ENCODE measurements at places on chromosomes 4 and X.

GRCh38 chr4:164731827-164732474 is 22.0 kb upstream of the SMIM31 start:
- peak; percentile 23 for DNase-seq
- H3K4me3 ChIP-seq = no peak overlapping the region
- H3K27ac ChIP-seq = no peak overlapping the region
- H3K27me3 ChIP-seq = no peaks in the 10 kb centered on the region

DNA sequence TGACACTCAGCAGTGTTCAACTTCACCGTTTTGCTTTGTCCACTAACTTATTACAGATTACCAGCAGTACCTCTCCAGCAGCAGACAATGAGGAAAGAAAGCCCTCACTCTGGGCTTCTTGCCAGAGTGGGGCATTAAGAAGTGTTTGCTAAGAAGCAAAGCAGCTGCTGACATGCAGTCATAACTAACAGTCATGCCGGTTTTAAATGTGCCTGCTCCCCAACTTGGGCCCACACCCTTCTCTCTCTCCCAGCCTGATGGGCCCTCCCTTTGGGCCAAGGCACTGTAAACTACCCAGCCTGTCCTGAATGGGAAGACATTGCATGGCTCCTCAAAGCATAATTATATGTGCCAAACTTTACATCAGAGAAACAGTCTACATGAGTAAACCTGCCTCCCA is 54.6 kb upstream of the HHIP start:
- no peaks in the 10 kb centered on the region for H3K36me3 ChIP-seq
- no peak overlapping the region for H3K27ac ChIP-seq
- DNase-seq = no peak
- H3K4me3 ChIP-seq = no peak overlapping the region
- H3K27me3 ChIP-seq = no peaks in the 10 kb centered on the region

- DNase-seq = no peak
- no peak overlapping the region for H3K4me3 ChIP-seq
- no peaks in the 10 kb centered on the region for H3K36me3 ChIP-seq
- no peaks in the 10 kb centered on the region for H3K4me1 ChIP-seq
- no peaks in the 10 kb centered on the region for H3K27me3 ChIP-seq
These were observed 15.0 kb upstream of the TRIM2 start for GRCh38 chr4:153189016-153189801.

DNA sequence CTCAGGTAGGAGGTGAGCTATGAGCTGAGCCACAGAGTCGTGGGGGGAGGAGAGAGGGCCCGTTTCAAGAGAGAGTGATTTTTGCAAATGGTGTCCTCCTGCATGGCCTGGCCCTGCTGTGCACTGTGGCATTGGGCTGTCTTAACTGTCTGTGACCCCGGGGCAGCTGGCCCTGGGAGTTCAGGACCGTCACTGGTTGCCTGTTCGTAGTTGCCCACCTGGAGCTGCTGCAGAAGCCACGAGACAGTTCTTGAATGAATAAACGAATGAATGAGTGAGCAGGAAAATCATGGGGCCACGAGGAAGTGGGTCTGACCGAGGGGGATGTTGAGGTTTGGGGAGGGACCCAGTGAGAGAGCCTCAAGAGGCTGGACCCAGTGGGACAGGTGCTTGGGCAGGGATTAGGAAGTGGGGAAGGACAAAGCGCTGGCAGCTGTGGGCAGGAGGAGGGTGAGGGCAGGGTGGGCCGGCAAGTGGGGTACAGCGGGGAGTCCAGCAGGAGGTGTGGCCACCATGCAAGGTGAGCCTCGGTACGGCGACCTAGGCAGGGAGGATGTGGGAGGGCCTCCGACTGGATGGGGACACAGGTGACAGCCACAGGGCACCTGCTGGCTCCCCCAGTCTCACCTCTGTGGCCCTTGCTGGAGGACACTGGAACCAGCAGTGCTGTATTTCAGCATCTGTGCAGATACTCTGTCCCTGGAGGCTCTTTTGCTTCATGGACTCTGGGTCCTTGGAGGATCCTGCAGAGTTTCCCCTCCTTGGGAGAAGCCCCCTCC is 10.2 kb downstream of the RGS12 start:
- H3K27ac ChIP-seq = no peak overlapping the region

- H3K27ac ChIP-seq = no peak overlapping the region
- no peaks in the 10 kb centered on the region for H3K27me3 ChIP-seq
- no peak for DNase-seq
- H3K4me3 ChIP-seq = no peak overlapping the region
- peaks cover 3% of the 10 kb centered on the region for H3K4me1 ChIP-seq
- no peaks in the 10 kb centered on the region for H3K36me3 ChIP-seq
These were observed 7.7 kb downstream of the GPR173 start for GRCh38 chrX:53056292-53056691.
